Thoracic aorta (tissue), 2 donors: ENCODE measurements at places on chromosomes 16 and 17. TPM values are rescaled to one million over a fixed set of nuclear protein-coding genes. Genes with fewer than 3 reads are reported as not detected.

Gene GNAO1
- total RNA-seq: 4.5 TPM

Gene ST6GALNAC1
- 1.2 TPM for total RNA-seq

- no peak for DNase-seq
These were observed 5.2 kb upstream of the GRIN2C start for GRCh38 chr17:74864866-74865395.

DNA sequence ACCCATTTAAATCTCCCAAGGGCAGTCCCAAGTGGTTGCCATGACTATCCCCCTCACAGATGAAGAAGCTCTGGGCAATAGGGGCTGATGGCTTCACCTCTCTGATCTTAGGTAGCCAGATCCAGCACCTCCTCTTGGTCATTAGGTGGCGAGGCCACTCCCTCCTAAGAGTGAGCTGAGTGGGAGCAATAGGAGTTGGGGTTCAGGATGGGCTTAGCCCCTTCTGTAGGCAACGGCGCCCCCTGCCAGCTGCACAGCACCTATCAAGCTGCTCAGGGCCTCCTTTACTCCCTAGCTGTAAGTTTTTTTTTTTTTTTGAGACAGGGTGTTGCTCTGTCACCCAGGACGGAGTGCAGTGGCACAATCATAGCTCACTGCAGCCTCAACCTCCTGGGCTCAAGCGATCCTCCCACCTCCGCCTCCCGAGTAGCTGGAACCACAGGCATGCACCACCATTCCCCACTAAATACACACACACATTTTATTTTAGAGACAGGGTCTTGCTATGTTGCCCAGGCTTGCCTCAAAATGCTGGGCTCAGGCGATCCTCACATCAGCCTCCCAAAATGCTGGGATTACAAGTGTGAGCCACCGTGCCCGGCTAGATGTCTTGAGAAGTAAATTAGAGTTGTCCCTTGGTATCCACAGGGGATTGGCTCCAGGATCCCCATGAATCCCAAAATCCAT lies 3.5 kb upstream of the RRAD start:
- no peak for DNase-seq

DNA sequence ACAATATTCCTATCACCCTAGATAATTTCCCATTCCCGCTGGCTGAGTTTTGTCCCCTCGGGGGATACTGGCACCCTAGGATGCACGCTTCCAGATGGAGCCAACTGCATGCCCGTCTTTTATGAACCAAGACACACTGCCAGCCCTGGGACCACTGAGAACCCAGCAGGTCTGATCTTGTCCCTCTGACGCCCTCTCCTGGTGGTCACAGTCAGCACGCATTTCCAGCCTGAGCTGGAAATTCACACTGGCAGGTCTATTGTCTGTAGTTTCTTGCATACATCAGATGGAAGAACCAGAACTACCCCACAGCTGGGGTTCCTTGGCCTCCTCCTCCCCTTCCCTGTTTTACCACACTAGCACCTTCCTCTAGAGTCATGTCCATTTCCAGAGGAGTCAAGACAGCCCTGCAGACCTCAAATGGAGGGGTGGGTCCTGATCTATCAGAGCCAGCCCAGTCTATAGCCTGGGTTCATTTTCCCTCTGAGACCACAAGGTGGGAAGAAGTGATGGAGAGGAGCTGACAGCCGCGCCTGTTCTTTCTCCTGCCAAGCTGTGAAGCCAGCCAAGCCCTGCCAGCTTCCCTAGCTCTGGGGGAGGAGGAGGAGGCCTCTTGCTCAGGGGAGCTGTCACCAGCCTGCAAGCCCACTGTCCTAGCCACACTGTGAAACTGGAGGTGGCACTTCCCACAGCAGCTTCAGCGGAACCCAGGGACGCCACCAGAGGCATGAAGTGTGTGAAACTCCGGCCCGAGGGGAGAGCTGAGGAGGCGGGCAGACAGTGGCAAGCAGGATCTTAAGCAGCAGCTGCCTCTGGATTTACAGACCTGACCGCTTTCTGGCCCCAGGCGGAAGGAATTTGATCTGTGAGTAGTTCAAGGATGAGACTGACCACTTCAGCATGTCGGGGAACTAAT lies 29.3 kb downstream of the MXRA7 start:
- DNase-seq: no peak

- DNase-seq: no peak
These were observed 13.8 kb downstream of the CTRL start for GRCh38 chr16:67917852-67918236.

DNA sequence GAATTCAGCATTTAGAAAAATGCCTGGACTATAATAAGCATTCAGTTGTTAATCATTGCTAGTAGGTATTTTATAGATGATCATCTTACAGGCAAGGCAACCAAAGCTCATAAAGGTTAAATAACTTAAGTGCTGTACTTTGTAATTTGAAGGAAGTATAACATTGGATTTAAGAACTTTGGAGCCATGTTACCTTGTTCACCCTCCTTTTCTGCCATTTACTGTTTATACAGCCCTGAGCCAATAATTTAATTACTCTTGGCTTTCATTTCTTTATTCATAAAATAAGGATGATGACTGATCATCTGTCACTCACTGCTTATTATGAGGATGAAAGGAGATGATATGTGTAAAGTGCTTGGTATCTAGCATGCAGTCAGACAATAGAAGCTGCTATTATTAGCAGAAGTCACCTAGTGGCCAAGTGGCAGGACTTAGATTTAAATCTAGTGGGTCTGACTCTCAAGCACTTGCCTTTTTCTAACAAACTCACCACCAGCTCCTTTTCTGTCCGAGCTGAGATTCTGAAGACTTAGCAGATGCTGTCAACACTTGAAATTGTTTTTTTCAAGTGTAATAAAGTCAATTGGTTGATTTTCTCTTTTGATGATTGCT lies 18.3 kb upstream of the DDX52 start:
- no peak for DNase-seq

- no peak for DNase-seq
These were observed 38.5 kb downstream of the IGF2BP1 start for GRCh38 chr17:49035470-49036269.

- no peak for DNase-seq
These were observed 115.9 kb upstream of the TNRC6C start for GRCh38 chr17:77842528-77843147.

DNA sequence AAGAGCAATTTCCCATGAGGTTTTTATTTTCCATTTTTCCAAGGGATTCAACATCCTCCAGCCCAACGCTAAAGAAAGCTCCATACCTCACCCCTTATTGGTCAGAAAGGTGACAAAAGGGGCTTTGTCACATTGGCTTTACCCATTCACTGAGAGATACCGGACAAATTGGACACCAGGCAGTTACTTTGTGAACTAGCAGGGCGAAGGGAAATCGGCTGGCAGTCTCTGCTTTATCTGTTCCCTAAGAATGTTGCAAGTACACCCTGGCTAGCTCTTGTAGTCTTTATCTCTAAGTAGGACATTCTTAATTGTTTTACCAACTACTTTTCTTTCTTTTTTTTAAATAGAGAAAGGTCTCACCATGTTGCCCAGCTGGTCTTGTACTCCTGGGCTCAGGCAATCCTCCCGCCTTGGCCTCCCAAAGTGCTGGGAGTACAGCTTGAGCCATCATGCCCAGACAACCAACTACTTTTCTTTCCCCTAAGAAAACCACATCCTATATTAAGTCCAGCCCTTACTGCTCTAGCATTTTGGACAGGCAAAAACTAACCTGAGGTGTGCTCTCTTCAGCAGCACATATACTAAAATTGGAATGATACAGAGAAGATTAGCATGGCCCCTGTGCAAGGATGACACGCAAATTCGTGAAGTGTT lies 16.8 kb downstream of the PRPSAP1 start:
- DNase-seq: no peak

GRCh38 chr17:80799538-80800480 lies 191.8 kb upstream of the CHMP6 start:
- DNase-seq: no peak
